Activated CD4-positive, alpha-beta T cell treated with anti-CD3 and anti-CD28 coated beads for 36 hours (primary cell): ENCODE measurements at places on chromosomes 3 and 15. TPM values are rescaled to one million over a fixed set of nuclear protein-coding genes. Genes with fewer than 3 reads are reported as not detected.

DNA sequence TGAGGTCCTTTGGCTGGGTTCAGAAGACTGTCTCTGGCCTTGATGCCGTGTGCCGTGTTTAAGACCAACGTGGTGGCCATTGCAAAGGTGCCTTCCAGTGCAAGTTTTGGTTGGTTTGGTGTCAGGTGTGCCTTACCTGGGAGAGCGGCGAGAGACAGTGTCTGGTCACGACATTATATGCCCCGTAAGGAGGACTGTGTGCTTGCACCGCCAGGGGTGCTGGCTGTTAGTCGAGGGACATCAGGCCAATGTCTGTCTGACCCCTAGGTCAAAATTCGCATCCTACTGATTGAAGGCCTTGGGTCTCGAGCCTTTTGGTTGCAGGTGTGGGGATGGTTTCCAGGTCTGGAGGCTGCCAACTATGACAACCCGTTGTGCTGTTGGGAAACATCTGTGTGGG is 111.9 kb downstream of the SNRPN start:
- DNase-seq: no peak
- no peak overlapping the region for H3K27ac ChIP-seq
- no peaks in the 10 kb centered on the region for H3K4me1 ChIP-seq
- peaks cover 100% of the 10 kb centered on the region for H3K36me3 ChIP-seq

The RHOV gene
- 0.25 TPM for total RNA-seq

GRCh38 chr3:28124882-28125281 is 116.5 kb upstream of the CMC1 start:
- peaks cover 2% of the 10 kb centered on the region for H3K27me3 ChIP-seq
- H3K27ac ChIP-seq: no peak overlapping the region
- no peaks in the 10 kb centered on the region for H3K4me1 ChIP-seq
- no peak for DNase-seq

GRCh38 chr15:94255540-94255939 is 24.2 kb downstream of the MCTP2 start:
- H3K4me1 ChIP-seq: peaks cover 24% of the 10 kb centered on the region
- H3K4me3 ChIP-seq: no peak overlapping the region
- no peaks in the 10 kb centered on the region for H3K27me3 ChIP-seq
- H3K27ac ChIP-seq: no peak overlapping the region
- no peak for DNase-seq

- H3K4me3 ChIP-seq: no peak overlapping the region
- no peak overlapping the region for H3K27ac ChIP-seq
- no peak for DNase-seq
- no peaks in the 10 kb centered on the region for H3K27me3 ChIP-seq
- no peaks in the 10 kb centered on the region for H3K36me3 ChIP-seq
Observed at GRCh38 chr3:118641608-118642007, 393.0 kb downstream of the IGSF11 start.

The THBS1 gene
- 0.57 TPM for total RNA-seq
